Stimulated activated CD8-positive, alpha-beta memory T cell treated with anti-CD3 and anti-CD28 coated beads, Interleukin-4, amount 100 ng/mL, for 1 hour (primary cell): ENCODE measurements at places on chromosomes 11 and 22.

DNA sequence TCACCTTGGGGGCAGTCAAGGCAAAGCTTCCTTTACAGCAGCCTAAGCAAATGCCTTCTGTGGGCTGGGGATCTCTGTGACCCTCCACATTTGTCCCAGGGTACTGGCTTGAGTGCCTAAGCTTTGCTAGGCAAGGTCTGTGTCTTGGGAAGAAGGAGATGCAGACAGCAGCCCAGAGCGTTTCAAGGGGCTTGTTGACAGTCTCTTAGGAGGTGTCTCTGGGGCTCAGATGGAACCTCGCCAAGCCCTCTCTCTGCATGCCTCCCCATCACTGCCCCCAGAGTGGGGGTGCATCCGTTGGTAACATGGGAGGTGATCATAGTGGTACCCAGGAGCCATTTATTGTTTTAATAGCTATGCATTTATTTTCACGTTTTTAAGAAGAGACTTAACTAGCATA, 29.1 kb upstream of the TMPRSS4 start:
- no peak for DNase-seq

DNA sequence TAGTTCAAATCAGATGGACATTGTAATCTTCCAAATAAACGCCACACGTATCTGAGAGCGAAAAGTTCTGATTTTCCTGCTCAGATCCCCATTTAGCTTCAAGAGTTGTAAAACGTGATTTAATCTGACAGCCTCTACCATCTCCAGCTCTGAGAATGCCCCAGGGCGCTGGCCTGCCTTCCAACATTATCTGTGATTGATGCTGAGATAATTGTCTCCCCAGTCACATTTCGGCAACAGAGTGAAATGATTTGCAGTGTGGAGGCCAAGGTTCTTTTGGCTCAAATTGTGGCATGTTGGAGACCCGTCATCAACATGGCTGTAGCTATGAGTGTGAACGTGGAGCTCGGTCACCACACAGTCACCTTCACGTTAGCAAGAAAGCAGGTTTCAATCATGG, 283.4 kb downstream of the BRD1 start:
- no peak for DNase-seq

GRCh38 chr22:49365910-49366309, 461.8 kb downstream of the BRD1 start:
- DNase-seq: no peak

DNA sequence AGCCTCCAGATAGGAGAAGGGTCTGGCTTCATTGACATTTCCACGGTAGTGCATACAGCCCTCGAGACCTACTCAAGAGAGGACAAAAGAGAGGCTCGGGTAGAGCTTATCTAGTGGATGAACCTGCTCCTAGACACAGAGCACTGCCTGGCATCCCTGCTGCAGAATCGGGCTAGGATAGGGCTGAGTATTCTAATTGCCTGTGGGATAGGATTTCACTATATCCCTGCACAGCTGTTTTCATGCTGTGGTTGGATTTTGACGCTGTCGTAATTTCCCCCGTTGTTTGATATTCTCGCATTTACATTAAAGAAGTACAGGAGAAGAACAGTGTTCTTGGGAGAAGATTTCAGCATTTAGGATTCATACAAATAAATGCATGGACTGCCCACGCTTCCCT, 107.8 kb downstream of the KIRREL3 start:
- DNase-seq: no peak

DNA sequence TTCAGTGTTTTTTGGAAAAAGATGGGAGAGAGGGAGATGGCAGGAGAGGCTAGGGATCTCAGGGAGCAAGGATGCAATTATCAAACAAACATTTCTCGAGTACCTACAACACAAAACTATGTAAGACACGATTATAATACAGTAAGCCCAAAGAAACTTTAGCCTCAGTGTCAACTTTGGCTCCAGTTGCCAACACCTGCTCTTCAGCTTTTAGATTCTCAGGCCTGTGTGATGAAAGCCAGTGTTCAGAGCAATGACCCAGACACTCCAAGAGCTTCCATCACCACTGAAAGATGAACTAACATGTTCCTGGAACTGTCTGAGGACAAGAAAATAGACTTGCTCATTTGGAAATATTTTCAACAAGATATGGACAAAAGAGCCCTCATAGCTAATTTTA, 31.4 kb upstream of the CEP295 start:
- DNase-seq: no peak

DNA sequence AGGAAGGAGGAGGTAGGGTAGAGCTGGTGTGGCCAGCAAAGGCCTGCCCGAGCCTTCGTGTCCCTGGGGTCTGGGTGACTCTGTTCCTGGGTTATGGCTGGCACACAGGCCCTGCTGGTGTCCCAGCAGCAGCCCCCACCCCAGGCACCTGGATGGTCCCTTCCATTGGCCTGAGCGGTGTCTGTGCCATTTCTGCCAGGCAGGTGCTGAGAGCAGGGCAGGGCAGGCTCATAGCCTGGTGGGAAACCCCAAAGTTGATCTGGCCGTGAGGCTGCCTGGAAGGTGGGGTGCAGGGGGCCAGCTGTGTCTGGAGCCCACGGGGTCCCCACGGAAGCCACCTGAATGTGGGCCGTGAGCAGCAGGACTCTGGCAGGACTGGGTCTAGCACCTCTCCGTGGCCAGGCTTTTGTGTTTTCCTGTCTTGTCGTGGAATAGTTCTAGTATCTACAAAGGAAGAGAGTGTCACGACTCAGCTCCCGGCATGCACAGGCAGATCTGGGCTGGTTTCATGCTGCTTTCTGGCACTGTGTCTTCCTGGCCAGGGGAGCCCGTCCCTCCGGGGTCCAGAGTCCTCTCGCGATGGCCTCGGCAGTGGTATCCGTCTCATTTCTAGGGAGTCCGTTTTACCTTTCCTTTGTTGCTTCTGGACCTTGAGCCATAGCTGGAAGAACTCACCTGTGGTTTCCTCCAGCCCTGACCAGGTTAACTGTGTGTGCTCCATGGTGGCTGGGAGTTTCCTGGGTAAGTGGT, 83.7 kb downstream of the KCNQ1 start:
- DNase-seq: no peak

DNA sequence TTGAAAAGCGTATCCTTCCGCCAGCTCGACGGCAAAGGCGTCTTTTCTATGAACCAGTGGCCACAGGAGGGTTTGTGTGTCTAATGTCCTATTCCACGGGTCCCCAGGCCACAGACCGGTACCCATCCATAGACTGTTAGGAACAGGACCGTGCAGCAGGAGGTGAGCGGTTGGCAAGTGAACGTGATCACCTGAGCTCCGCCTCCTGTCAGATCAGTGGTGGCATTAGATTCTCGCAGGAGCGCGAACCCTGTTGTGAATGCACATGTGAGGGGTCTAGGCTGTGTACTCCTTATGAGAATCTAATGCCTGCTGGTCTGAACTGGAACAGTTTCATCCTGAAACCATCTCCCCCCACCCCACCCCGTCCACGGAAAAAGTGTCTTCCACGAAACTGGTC, 62.7 kb upstream of the KCNQ1OT1 start:
- no peak for DNase-seq
